RWPE1 (cell line): ENCODE measurements at places on chromosomes 16 and 17.

DNA sequence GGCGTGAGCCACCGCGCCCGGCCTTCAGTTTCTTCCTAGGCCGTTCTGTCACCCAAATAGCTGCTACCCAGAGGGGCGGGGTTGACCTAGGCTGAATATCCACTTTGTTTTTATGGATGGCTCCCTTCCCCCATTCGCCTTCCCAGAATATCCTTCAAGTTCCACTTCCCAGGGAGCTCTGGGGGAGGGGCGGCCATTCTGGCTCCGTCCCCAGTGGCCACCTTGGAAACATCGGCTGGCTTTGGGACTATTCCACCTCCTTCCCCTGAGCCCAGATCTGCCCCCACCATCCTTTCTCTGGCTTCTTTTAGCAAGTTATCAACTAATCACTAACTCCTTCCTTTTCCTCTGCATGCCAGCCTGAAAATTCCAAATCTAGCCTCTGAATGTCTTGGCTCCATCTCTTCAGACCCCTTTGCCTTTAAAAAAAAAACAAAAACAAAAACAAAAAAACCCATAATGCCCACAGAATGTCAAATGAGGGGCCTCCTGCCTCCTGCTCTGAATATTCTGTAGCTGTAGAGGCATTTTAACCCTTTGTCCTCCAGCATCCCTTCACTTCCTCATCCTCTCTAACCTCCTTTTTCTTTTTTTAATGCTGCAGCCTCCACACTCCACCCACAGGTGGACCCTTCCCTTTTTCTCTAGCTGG lies 6.4 kb downstream of the ATP1B2 start:
- no peak for DNase-seq

DNA sequence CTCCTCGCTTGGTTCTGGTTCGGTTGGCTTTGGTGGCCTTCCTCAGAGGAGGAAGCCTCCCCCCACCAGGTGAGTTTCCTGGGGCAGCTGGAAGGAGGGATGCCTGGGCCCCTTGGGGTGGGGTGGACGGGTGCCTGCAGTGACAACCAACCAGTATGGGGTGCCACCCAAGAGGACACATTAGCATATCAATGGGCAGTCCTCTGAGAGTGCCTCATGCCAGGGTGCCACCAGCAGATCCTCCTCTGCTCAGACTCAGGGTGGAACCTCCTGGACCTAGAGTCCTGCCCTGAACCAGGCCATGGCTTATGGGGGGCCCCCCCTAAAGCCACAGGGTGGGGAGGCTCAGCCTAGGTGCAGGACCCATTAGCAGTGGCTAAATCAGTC lies 2.7 kb downstream of the PPP1R1B start:
- no peak for DNase-seq

DNA sequence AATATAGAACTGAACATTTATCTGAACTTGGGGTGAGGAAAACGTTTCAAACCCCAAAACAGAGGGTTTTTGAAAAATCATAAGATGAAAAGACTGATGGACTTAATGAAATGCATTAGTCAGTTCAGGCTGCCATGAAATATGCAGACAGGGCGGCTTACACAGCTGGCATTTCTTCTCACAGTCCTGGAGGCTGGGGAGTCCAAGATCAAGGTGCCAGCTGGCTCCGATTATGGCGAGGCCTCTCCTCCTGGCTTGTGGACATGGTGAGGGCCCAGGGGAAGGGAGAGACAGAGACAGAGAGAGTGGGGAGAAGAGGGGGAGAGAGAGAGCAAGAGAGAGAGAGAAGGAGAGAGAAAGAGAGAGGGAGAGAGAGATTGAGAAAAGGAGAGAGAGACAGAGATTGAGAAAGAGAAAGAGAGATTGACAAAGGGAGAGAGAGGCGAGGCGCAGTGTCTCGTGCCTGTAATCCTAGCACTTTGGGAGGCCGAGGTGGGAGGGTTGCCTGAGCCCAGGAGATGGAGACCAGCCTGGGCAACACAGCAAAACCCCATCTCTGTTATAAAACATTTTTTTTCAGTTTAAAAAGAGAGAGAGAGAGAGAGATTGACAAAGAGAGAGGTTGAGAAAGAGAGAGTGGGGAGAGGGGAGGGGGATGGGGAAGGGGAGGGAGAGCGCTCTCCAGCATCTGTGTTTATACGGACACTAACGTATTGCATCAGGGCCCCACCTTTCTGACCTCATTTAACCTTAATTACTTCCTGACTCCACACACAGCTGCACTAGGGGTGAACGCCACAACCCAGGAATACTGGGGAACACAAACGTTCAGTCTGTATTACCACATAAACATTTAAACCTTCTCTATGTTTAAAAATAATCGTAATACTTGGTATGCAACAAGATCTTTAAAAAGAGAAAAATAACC lies 24.6 kb upstream of the RPH3AL start:
- DNase-seq, result no peak

GRCh38 chr17:21517538-21518293 lies 141.6 kb downstream of the KCNJ12 start:
- DNase-seq, result no peak

DNA sequence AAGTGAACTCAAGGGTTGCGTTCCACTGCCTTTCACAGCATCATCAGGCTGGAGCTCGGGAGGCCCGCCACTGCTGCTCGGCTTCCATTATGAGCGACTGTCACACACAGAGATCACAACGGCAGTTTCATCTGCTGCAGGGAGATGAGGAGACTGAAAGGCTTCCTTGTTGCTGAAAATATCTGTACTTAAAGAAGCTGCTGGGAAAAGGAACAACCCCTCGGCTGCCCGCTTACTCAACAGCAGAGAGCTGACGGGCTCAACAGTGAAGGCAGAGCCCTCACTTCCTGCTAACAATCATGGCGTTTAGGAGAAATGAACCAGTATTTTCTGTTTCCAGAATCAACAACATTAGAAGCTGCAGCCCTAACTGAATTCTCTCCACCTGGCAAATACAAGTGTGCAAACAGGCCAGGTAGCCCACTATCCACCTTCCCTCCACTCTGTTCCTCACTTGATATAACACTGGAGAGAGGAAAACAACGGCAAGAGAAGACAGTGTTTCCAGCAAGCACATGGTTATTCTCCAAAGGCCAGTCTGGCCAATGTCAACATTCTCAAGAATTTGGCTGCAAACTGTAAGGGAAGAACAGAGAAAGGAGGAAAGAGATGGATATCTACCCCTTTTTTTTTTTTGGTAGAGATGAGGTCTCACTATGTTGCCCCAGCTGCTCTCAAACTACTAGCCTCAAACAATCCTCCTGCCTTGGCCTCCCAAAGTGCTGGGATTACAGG lies 33.7 kb downstream of the MBTPS1 start:
- DNase-seq, result no peak

DNA sequence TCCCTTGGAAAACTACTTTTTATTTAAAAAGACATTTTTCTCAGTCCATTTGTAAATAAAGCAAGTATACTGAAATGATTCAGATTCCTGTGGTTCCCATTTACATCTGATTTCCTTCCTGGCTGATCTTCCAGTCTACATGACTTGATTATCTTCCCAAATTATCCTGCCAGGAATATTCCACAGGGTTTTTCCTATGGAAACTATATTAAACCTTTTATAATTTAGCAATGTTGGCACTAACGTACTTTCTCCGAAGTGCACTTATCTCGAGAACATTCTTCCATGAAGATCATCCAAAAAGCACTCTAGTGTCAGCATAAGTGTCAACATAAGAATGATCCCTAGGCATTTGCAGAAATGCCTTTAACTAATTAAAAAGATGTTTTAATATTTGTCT lies 347.7 kb upstream of the KIF2B start:
- no peak for DNase-seq

DNA sequence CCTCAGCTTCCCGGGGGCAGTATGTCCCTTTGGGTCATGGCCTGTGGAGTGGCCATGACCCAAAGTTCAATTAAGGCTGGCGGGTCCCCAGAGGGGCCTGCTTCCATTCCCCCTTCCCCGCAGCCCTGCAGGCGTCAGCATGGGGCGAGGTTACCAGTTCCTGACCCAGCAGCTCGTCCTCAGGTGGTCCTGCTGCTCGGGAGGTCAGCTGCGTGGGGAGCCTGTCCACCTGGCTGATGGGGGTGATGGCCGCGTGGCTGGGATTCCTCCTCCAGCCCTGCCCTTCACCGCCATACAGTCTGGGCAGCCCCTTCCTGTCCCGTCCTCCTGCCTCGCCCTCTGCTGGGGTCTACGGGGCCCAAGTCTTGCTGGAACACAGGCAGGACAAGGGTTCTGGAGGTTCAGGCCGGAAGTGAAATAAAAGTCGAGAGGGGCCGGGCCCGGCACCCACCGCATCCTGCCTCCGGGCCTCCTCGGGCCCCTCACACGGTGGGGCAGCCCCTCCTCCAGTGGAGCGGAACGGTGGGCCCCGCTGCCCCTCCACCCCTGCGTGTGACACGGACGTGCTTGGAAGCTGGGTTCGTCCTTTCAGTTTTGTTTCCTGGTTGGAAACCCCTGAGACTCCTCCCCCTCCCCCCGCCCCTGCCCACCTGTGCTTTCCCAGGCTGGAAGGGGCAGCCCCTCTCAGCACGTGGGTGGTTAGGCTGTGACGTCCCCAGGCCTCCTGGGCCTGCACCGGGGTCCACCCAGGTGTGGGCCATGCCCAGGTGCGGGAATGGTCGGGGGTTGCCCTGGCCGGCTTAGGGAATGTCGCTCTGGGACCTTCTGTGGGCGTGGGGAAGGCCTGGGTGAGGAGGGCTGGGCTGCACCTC lies 6.8 kb downstream of the UBALD2 start:
- no peak for DNase-seq

DNA sequence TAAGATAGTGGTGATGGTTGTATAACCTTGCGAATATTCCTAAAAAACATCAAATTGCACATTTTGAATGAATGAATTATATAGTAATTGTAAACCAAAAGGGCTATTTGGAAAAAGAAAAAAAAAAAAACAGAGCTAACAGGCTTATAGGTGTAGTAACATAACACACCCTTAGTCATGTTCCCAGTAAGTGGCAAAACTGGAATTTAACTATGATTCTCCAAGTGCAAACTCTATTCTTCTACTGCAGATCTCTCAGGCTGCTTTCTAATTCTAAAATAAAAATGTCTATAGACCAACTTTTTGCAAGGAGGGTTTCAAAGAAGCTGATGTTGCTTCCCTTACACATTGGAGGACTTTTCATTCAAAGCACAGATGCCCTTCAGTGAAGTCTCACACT lies 293.2 kb upstream of the MON1B start:
- peak; percentile 10 for DNase-seq

GRCh38 chr16:81714583-81714982 lies 64.5 kb upstream of the PLCG2 start:
- DNase-seq, result no peak

DNA sequence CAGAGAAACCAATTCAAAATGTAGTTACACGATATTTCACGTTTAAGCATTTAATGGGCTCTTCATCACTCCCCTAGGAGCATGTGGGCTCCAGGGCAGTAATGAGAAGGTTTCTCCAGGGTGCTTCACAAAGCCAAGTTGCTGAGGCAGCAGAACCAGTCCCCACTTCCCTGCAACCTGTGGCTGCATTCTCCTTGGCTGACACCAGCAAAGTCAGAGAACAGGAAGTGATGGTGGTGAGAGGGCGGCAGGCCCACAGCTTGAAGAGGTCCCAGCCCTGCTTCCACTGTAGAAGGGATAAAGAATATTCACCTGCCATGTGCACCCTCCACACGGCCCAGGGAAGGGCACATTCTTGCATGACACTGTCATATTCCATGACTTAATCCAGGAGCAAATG lies 133.2 kb downstream of the CBLN1 start:
- DNase-seq, result no peak

- DNase-seq, result no peak
Measured at GRCh38 chr17:17131839-17132238, 74.3 kb downstream of the PLD6 start.

- DNase-seq, result no peak
Measured at GRCh38 chr17:64005734-64006167, 7.6 kb downstream of the PRR29 start.

- no peak for DNase-seq
Measured at GRCh38 chr17:57485916-57486881, 229.9 kb downstream of the MSI2 start.

DNA sequence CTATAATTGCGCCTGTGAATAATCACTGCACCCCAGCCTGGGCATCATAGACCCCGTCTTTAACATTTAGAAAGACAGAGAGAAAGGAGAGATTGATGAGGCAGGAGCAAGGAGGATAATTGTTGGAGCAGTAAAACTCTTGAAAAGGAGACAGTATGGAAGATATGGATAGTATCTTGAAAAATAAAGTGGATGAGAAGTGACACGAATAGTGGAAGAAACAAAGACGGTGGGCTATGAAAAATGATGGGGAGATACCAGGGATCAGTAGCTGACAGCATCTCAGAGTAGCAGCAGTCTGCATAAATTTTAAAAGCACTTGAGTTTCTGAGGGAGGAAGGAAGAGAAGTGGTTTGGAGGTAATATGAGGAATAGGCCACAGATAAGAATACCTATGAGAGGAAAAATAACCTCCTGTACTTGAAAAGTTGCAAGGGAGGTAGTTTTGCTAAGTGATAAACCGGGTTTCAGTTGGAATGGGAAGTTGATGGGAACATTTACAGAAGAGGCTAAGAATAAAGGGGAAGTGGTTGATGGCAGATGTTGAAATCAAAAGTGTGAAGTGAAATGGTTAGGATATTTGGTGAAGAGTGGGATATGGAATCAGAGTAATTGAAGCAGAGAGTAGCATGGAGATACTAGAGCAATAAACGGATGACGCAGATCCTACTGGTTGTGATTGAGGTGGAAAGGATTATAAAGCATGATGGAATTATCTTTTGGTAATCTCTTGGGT lies 1.8 kb upstream of the PPM1D start:
- DNase-seq, result no peak

GRCh38 chr17:80647746-80648145 lies 103.1 kb downstream of the RPTOR start:
- DNase-seq, result no peak

GRCh38 chr16:24668481-24669061 lies 60.9 kb upstream of the TNRC6A start:
- DNase-seq, result no peak

DNA sequence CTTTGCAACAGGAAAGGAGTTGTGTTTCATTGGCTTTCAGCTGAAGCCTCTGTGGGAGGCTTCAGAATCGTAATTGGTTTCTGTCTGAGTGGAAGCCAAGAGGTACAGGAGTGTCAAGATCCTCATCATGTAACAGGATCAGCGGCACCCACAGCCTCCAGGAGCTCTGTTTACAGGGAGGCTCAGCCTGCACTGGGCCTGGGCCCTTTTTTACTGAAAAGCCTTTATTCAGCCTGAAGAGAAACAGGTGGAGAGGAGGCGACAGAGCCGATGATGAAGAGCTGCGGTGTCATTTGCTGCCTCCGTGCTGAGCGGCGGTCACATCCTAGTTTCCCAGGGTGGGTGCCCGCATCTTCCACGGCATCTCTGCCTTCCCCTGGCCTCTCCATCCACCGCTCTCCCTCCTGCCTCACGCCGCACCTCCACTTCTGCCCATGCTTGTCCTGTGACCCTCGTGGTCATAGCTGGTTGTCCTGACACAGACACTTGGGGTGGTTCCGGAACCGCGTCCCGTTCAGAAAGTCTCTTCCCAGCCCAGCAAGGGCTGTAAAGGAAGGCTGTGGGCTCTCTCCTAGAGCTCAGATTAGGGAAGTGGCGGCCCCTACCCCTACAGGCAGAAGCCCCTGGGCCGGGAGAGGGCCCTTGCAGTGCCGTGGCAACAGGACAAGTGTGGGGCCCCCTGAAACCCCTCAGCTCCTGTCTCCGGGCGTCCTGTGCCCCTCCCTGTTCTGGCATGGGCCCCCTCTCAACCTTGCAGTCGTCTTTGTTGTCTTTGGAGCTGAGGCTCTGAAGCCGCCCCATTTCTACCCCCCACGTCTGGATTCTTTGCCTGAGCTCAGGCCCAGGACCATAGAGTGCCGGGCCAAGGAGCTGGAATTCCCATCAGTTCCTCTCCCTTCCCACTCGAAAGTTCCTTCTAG lies 53.9 kb upstream of the CHMP6 start:
- DNase-seq, result no peak
